Articular chondrocyte of knee joint (primary cell): ENCODE measurements at places on chromosomes 1 and 21. TPM values are rescaled to one million over a fixed set of nuclear protein-coding genes. Genes with fewer than 3 reads are reported as not detected.

Gene CD1D
- total RNA-seq = 0.43 and 0.52 TPM in 2 replicates

Gene CAMSAP2
- total RNA-seq = 51.9 and 53.3 TPM in 2 replicates

Gene CHD5
- 0.11 and 0.13 TPM in 2 replicates for total RNA-seq

Gene WDR26
- total RNA-seq = 88.7 and 96.3 TPM in 2 replicates

Gene VAMP4
- total RNA-seq = 16.6 and 16.9 TPM in 2 replicates

Gene GJC2
- total RNA-seq = 2.1 TPM in 2 replicates

Gene C1orf141
- not detected in 2 replicates for total RNA-seq

Gene SYT6
- not detected in 2 replicates for total RNA-seq

Gene GPR61
- total RNA-seq = under 0.01 TPM in 1 of 2 replicates, not detected in the other

Gene IGSF9
- not detected in 2 replicates for total RNA-seq

Gene VHLL
- total RNA-seq = 0.22 TPM in 1 of 2 replicates, not detected in the other

Gene TRNP1
- total RNA-seq = 6.4 and 8.4 TPM in 2 replicates

Gene TMEM82
- not detected in 2 replicates for total RNA-seq

Gene RGS13
- total RNA-seq = not detected in 2 replicates

Gene FMO3
- 0.13 and 0.86 TPM in 2 replicates for total RNA-seq

Gene PYGO2
- total RNA-seq = 11.6 and 13.8 TPM in 2 replicates

Gene PCSK9
- 0.26 and 0.86 TPM in 2 replicates for total RNA-seq

Gene RNU1-4
- total RNA-seq = under 0.01 TPM in 2 replicates

Gene DDOST
- 246 and 271 TPM in 2 replicates for total RNA-seq

Gene HSPA6
- total RNA-seq = 1.3 and 2.5 TPM in 2 replicates

Gene FCRL5
- total RNA-seq = not detected in 2 replicates

Gene NPL
- total RNA-seq = 2.9 and 5.9 TPM in 2 replicates

Gene NBPF6
- not detected in 2 replicates for total RNA-seq

Gene MFAP2
- 18.2 and 20.3 TPM in 2 replicates for total RNA-seq

Gene CYP4A11
- total RNA-seq = not detected in 2 replicates

Gene UBL4B
- total RNA-seq = 0.13 and 0.32 TPM in 2 replicates

Gene WDR64
- under 0.01 TPM in 1 of 2 replicates, not detected in the other for total RNA-seq

Gene LCE1F
- not detected in 2 replicates for total RNA-seq

Gene TEKT2
- 0.11 and 0.13 TPM in 2 replicates for total RNA-seq
